ENCODE measurements at places on chromosomes 2 and 18. TPM values are rescaled to one million over a fixed set of nuclear protein-coding genes. Genes with fewer than 3 reads are reported as not detected.

DNA sequence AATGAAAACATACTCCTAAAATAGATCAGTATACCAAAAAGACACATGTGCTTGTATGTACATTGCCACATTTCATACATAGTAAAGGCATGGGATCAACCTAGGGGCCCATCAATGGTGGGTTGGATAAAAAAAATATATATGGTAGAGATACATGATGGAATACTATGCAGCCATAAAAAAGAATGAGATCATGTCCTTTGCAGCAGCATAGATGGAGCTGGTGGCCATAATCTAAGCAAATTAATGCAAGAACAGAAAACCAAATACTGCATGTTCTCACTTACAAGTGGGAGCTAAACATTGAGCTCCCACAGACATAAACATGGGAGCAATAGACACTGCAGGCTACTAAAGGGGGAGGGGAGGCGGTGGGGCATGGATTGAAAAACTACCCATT is 18.6 kb upstream of the NCOA1 start:
- DNase-seq, result no peak

DNA sequence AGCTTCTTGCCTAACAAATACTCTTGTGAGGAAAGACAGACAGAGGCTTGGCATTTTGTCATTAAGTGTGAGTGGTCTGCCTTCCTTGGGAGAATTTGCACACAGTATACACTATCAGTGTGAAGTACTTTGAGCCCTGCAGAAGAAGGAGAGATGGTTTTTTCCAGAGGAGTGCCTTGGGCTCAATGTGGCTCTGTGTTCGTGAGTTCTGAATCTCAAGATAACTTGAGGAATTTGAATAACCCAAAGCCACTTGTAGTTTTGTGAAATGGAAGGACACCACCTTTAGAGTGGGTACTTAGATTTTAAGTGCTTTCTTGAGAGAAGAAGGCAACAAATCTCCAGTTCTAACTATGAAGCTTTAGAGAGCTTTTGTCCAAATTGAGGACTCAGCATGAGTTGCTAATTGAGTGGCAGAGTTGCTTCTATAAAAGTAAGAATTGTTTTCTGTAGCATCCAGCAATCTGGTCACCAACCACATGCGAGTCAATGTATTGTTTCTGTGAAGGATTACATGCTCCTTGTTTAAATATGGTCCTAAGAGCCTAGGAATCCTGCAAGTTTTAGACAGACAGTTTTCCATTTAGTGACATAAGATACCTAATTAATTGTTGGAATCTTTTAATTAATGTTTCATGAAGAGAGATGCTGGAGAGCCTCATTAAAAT is 68.3 kb downstream of the BABAM2 start:
- DNase-seq, result no peak

DNA sequence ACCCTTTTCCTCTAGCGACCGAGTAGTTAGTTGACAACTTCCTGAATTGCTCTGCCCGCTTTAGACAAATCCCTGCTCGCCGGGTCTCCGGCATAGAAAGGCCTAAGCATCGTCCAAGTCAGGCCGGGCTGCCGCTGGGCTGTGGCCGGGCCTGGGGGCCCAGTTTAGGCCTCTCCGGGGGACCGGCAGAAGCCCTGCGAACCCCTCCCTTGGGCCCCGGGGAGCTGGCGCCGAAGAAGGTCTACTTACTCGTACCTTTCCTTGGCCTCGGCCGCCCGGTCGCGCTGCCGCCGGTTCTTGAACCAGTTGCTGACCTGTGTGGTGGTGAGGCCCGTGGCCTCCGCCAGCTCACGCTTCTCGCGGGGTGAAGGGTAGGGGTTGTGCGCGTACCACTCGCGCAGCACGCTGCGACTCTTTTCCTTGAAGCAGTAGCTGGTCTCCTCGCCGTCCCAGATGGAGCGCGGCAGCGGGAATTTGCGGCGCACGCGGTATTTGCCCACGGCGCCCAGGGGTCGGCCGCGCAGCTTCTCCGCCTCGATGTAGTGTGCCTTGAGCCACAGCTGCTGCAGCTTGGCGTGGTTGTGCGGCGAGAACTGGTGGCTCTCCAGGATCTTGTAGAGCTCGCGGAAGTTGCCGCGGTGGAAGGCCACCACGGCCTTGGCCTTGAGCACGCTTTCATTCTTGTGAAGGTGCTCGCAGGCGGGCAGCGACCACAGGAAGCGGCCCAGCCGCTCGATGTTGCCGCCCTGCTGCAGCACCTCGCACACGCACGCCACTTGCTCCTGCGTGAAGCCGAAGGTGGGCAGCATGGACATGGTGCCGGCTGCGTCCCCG is 739 bp downstream of the SIX2 start:
- peak; percentile 57 for DNase-seq

DNA sequence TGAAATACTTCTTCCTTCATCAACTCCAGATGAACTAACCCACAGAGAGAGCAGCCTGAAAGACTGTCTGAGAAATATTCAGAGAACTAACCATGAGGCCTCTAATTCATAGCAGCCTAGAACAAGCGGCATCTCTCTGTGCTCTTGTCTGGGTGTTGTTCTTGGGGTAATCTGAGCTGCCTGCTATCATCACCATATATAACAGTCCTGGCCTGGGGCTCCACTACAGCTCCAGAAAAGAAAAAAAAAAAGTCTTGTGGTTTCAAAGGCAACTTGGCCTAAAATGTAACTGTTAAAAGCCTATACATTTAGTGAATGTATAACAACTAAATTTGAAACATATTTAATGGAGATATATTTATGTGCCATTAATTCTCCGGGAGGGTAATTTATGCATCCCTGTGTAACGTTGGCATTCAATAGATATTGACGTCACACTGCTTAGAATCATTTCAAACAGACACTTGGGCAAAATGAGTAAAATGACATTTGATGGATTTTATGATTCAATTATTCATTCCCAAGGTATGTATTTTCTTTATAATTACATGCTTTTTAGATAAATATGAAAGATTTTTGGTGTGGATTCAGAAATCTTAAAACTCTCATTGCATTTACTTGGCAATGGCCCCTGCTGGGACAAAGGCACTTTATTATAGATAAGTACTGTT is 294.3 kb downstream of the HRH4 start:
- no peak for DNase-seq

Gene UGT1A10
- not detected for polyA plus RNA-seq

Gene NTSR2
- not detected for polyA plus RNA-seq

DNA sequence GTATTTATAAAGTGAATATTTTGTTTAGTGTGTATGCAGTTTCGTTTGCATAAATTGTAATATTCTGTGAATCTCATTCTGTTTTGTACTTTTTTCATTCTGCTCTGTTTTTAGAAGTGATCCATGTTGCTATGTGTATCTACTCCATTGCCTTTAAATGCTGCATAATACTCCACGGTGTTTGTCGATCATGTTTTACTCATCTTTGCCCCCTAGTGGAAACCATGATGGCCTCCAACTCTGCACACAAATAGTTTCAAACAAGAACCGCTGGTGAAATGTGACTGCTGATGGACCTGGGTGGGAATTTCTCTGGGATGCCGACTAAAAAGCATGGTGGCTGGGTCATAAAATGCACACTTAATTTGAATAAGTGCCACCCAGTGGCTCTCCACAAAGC is 32.0 kb upstream of the SKOR2 start:
- DNase-seq, result no peak

- no peak for DNase-seq
Measured at GRCh38 chr2:96143848-96144480, 1.3 kb downstream of the DUSP2 start.

DNA sequence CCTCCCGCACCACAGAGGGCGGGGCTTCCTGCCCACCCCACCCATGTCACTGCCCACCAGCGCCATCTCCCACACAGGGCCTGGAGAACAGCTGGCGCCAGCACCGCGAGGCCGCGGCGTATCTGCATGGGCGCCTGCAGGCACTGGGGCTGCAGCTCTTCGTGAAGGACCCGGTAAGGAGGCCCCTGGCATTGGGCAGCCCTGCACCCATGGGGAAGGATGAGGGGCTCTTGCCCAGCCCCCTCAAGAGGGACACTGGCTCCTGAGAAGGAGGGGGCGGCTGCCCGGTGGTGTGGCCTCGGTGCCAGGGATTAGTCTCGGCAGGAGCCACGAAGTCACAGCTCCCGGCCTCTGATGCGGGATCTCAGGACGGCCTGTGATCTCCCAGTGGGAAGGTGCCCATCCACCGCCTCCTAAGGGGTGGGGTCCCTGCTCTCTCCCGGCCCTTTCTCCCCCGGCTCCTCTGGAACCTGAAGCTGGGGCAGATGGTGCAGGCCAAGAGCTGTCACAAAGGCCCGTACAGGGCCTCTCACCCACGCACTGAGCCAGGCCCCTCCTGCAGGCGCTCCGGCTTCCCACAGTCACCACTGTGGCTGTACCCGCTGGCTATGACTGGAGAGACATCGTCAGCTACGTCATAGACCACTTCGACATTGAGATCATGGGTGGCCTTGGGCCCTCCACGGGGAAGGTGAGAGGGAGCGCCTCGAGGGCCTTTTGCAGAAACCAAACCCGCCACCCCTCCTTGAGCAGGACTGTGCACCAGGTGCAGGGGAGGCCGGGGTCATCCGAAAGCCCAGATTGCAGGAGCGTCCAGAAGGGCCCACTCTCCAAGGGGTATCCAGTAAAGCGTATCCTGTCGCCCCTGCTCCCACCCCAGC is 9.1 kb downstream of the AGXT start:
- no peak for DNase-seq

DNA sequence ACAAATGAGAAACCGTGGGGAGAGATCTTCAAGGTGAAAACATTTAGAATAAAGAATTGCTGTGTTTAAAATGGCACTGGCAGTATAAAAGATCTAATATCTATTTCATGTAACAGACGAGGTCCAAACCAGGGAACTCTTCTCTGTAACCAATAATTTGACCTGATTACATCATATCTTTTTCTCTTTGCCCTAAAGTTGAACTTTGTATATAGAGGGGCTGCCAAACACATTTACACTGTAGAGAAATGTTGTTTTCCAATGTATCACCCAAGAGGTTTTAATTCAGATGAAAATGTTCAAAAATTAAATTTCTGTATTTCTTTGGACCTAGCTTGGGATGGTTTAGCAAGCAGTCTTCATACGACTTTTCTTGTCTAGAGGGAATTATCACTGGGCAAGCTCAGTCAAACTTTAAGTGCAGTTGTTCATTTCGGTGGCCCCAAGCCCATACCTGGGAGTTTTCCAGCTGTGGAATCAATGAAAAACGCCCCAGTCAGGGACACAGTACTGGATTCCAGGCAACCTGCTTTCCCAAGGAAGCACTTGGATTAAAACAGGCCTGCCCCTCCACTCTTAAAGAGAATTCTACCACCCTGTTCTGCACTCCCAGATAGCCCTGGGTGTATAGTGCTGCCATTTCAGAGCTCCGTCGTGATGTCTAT is 208.5 kb upstream of the FN1 start:
- DNase-seq, result peak; percentile 96

Gene MC5R
- polyA plus RNA-seq, result 6.8 TPM

- DNase-seq, result peak; percentile 64
Measured at GRCh38 chr18:26383454-26384270, 157.4 kb downstream of the TAF4B start.

DNA sequence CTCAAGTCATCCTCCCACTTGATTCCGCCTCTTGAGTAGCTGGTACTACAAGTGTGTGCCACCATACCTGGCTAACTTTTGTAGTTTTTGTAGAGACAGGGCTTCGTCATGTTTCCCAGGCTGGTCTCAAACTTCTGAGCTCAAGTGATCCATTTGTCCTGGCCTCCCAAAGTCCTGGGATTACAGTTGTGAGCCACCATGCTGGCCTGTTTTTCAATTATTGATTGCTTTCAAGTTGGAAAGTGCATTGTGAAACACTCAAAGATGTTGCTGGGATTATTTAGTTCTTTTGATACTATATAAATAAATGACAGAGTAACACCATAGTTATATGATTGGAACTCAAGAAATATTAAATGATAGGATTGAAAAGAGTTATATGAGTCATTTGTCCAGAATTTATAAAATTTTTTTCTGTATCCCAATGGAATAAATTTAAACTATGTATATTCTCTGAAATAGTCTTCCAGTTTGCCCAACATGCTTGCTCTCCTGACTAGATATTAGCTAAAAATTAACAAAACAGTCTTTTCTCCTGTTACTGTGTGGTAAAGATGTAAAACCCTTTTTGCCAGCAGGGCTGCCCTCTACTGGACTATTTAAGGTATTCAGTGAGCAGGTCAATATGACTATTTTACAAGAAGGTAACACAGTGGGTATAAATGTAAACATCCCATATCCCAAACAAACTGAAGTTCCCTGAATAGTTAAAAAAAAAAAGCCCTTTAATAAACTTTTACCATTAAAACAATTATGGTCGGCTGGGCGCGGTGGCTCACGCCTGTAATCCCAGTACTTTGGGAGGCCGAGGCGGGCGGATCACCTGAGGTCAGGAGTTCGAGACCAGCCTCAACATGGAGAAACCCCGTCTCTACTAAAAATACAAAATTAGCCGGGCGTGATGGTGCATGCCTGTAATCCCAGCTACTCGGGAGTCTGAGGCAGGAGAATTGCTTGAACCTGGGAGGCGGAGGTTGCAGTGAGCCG is 42.7 kb downstream of the ACSL3 start:
- DNase-seq, result peak; percentile 61

DNA sequence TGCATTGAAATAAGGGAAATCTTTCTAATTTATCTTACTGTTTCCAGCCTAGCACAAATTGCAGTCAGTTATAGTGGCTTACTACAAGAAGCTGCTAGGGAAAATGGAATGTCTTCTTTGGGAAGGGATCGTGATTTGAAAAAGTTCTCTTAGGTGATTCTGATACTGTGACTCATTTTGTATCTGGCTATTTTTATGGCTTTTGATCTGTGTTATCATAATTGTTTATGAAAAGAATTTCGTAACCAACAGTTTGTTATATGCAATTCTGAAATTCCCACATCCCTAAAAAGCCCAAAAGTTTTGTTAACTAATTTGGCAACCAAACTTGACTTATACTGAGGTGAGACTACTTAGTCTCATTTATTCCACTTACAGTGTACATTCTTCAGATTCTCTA is 12.4 kb downstream of the PTPN4 start:
- DNase-seq, result no peak

GRCh38 chr2:95334916-95335641 is 37.9 kb downstream of the KCNIP3 start:
- no peak for DNase-seq

DNA sequence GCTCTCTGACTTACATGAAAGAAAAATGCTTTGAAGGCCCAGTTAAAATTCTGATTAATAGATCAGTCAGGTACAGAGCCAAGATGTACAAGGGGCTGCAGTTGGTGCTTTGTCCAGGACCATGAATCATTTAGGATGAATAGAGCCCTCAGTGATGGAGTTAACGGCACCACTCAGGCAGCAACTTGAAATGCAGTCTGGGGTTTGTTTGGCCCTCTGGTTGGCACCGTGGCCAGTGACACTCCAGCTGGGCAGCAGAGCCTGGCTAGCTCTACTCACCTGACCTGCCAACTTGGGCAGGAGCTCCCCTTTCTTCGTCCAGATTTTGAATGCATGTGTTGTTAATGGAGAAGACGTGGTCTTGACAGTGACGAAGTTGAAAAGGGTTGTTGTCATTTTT is 493.0 kb upstream of the ACVR2A start:
- DNase-seq, result peak; percentile 10

GRCh38 chr2:198321522-198322088 is 517.2 kb downstream of the PLCL1 start:
- no peak for DNase-seq

GRCh38 chr18:30403278-30403677 is 639.3 kb downstream of the DSC3 start:
- no peak for DNase-seq

Measured in muscle of leg (tissue), 16 donors.